ENCODE measurements at places on chromosomes 3 and 15.

DNA sequence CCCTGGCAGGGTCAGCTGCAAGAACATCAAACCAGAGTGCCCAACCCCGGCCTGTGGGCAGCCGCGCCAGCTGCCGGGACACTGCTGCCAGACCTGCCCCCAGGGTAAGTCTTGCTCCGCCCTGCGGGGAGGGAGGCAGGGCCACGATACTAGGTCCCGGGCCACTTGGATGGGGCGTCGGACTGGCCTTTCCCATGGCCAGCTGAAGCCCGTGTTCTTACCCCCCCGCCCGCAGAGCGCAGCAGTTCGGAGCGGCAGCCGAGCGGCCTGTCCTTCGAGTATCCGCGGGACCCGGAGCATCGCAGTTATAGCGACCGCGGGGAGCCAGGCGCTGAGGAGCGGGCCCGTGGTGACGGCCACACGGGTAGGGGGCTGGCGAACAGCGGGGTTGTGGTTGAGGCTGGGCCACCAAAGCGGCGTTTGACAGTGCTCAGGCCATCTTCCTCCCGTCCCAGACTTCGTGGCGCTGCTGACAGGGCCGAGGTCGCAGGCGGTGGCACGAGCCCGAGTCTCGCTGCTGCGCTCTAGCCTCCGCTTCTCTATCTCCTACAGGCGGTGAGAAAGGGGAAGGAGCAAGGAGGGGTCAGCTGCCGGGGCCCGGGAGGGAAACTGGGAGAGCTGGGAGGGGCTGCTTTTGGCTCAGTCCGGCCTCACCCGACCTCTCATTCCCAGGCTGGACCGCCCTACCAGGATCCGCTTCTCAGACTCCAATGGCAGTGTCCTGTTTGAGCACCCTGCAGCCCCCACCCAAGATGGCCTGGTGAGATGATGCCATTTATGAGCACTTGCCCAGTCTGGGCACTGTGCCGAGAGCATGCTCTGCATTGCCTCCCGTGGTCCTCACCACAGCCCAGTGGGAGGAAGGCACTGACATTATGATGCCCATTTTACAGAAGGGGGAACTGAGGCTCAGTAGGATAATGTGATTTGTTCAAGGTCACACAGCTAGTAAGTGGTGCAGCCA is 1.7 kb downstream of the CHRD start:
- DNase-seq = no peak

- no peak for DNase-seq
These were observed 52.4 kb downstream of the LHFPL4 start for GRCh38 chr3:9501226-9501625.

DNA sequence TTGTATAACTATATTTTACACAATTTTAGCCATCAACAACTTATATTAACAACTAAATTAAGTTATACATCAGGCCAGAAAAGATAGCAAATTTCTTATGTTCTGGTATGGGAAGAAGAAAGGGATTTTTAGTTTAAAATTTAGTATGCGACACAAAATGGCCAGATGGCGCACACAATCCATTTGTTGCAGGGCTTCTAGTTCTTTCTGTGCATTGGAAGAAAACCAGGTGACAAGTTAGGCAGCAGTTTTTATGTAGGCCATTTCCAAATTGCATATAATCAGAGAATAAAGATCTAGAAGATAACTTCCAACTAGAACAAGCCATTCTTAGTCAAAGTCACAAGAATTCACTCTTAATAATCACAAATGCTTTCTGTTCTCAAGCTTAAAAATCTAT is 230.1 kb upstream of the ZNF717 start:
- no peak for DNase-seq

- DNase-seq = no peak
These were observed 54.9 kb downstream of the EPHB3 start for GRCh38 chr3:184616436-184616835.

GRCh38 chr15:93372208-93372864 is 283.3 kb upstream of the RGMA start:
- no peak for DNase-seq

DNA sequence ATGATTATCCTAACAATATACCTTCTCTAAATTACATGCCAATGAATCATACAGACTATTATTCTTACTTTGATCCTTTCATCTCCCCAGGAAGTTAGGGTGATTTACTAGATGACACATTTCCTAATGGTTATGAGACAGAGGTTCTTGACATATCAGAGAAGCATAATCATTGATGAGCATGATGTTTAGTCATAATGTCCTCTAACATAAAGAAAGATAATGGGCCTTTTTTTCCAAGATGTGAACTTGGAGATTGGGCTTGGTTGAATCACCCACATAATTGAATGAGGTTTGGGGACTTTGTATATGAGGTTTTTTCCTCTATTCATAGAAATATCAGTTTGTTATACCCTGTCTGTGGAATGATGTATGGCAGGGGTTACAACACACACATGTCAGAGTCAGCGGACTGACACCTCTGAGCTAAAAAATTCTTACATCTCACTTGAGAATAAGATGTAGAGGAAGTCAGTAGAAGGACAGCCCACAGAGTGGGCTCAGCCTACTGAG is 69.7 kb upstream of the DCBLD2 start:
- DNase-seq = no peak
